ENCODE measurements at places on chromosomes 5 and 9.
A peak's percentile ranks its signal among the peaks of the same experiment; 100 is the strongest.

GRCh38 chr9:2066312-2067273 lies 51.4 kb downstream of the SMARCA2 start:
- DNase-seq = peak; percentile 51

DNA sequence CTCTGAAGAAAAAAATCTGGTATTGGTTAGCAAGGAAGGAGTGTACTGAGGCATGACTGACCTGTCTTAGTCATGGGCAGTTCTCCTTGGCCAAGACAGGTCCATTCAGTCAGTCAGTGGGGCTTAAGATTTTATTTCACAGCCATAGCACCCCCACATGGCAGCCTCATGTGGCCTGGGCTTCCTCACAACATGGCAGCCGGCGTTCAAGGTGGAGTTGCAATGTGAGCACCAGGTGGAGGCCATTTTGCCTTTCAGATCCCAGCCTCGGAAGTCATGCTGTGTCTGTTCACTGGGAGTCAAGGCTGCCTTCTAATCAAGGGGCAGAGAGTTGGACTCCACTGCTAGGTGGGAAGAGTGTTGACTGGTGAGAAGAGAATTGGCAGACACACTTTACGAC lies 10.3 kb upstream of the CARD19 start:
- no peak for DNase-seq

DNA sequence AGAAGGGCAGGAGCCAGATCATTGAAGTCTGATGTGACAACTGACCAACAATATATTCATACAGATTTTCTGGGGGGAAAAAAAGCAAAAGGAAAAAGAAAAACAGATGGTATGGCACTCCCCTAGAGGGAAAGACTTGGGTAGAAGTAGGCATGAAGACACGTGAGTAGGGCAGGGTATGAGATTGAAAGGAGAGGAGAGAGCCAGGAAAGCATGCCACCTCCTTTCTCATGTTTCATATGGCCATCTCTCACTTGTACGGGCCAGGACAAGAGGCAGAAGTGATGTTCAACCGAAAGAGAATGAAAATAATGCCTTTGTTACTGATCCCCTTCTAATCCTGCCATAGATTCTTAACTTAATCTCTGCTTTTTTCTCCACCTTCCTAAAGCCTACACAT lies 139.0 kb upstream of the ACTBL2 start:
- no peak for DNase-seq

DNA sequence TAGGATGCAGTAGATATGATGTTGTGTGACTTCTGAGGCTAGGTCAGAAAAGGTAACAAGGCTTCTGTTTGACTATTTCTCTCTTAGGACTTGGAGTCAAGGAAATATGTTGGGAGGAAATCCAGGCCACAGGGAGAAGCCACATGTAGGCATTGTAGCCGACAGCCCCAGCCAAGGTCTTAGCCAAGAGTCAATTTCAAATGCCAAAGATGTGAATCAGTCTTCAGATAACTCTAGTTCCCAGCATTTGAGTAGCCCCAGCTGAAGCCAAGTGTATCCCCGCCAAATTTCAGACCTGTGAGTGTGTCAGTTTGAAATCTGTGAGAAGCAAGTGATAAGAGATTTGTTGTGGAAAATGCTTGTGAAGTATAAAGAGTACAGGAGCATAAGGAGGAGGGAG lies 38.1 kb upstream of the ISL1 start:
- DNase-seq = peak; percentile 20

GRCh38 chr5:135045488-135045887 lies 11.5 kb upstream of the PITX1 start:
- no peak for DNase-seq

GRCh38 chr5:169686137-169686536 lies 49.1 kb downstream of the DOCK2 start:
- DNase-seq = no peak

DNA sequence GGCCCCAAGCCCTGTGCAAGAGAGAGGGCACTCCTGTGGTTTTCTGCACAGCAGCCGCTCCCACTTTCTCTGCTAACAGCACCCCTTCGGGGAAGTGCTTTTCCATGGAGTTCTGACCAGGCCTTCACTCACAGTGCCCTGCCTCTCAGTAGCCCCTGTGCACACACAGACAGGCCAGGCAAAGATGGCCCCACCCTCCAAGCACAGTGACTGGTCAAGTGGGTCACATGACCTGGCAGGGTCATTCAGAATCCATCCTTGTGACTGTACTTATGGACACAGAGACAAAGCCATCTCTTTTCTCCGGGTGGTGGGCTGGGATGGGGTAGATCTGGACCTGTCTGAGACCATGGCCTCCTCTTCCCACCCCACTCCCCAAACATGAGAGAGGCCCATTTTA lies 82.5 kb downstream of the PSD2 start:
- no peak for DNase-seq

- DNase-seq = no peak
These were observed 971 bp downstream of the PHYKPL start for GRCh38 chr5:178231539-178232123.

GRCh38 chr5:143263272-143263810 lies 140.1 kb downstream of the NR3C1 start:
- no peak for DNase-seq

GRCh38 chr5:7877851-7878250 lies 8.9 kb downstream of the MTRR start:
- DNase-seq = peak; percentile 24

DNA sequence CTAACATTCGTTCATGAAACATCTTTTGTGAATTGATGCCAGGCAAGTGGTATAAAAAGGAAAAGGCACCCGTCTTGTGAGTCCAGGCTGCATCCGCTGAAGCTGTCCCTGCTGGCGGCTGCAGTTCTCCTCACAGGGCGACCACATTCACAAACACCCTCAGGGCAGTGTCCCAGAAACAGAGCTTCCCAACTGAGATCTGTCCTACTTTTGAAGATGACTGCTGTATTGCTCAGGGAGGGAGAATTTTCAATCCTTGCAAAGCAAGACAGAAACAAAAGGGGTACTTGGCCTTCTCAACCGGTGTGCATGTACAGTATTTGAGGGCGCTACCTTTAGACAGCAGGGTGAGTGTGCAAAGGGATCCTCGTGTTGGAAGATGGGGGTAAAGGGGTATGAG lies 316.1 kb downstream of the GADD45G start:
- DNase-seq = no peak

- DNase-seq = no peak
These were observed 91.6 kb upstream of the PRRC1 start for GRCh38 chr5:127425868-127426267.

GRCh38 chr5:118956727-118957126 lies 31.6 kb downstream of the DTWD2 start:
- DNase-seq = peak; percentile 32

DNA sequence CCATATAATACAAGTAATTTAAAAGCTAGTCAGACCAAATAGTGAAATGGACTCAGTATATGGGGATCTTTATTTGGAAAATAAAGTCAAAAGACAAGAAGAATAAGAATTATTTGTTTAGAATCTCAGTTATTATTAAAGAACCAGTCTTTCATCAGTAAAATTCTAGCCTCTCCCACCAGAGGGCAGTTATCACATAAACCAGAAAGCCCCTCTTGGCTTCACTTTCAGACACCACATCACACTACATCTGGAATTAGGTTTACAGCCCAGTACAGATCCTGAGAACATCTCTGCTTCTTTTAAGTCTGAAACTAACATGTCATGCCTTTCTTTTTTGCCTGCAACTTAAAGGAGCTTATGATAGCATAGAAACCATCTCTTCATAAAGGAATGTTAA lies 12.2 kb upstream of the HSPB3 start:
- peak; percentile 47 for DNase-seq

All from astrocyte of the spinal cord (primary cell).